ENCODE measurements at places on chromosomes 2 and 18. TPM values are rescaled to one million over a fixed set of nuclear protein-coding genes. Genes with fewer than 3 reads are reported as not detected.

Gene DYNAP
- total RNA-seq, result not detected

Gene RAX
- not detected for total RNA-seq

Gene HADHA
- total RNA-seq, result 144 TPM

Gene DNAH6
- total RNA-seq, result not detected

Gene STK11IP
- 5.6 TPM for total RNA-seq

Gene CACNB4
- 0.82 TPM for total RNA-seq
